ENCODE measurements at places on chromosomes 6 and 20.

GRCh38 chr6:104566411-104566810, 293.3 kb downstream of the HACE1 start:
- peak; percentile 29 for DNase-seq

- DNase-seq: no peak
Observed at GRCh38 chr6:108764580-108764950, 83.7 kb upstream of the ARMC2 start.

DNA sequence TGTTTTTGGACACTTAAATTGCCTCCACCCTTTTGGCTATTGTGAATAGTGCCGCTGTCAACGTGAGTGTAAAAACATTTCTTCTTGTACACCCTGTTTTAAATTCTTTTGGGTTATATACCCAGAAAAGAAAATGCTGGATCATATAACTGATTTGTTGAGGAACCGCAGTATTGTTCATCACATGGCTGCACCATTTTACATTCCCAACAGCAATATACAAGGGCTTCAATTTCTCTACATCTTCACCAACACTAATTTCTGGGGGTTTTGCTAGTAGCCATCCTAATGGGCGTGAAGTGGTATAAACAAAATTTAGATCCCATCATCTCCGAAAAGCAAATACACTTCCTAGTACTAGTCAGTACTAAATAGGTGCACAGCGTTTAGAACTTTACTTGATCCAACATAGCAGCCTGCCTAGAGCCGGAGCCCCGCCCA, 579 bp upstream of the BPHL start:
- no peak for DNase-seq

DNA sequence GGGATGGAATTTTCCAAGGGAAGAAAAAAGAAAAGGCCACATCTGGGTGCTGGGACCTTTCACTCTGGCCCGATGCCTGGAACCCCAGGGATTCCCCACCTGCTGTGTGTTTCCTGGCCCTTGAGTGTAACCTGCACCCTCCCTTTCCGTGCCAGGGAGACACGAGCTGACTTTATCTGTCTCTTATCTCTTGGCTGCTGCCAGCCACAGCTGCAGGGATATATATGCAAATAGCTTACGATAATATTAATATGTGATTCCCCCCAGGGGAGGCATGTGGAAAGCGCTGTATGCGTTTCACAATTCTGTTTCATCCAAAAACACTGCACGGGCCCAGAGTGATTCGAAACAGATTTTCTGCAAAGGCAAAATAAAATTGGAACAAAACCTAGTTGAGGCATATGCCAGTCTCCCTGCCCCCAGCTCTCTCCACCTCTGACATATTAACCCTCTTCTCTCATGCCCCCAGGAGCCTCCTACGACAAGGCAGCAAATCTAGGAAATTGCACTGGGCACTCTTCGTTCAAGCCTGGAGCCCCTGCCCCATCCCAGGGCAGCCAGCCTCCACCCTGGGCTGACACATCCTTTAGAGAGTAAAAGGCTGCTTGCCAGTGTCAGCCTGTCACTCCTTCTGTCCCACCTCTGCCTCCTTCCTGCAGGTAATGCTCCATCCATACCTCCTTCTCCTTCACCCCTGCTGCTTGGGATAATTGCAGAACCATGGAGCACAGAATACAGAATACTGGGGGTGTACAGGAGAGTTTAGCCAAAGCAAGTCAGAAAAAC, 1.3 kb downstream of the RIPOR3 start:
- DNase-seq: peak; percentile 87

- peak; percentile 95 for DNase-seq
Observed at GRCh38 chr20:35171753-35172433, at the start of gene PROCR. PROCR (plus strand) TSS chr20:35172072; CDS start chr20:35172155, 83 bp downstream.

GRCh38 chr6:110408901-110409300, 6.5 kb downstream of the DDO start:
- no peak for DNase-seq

DNA sequence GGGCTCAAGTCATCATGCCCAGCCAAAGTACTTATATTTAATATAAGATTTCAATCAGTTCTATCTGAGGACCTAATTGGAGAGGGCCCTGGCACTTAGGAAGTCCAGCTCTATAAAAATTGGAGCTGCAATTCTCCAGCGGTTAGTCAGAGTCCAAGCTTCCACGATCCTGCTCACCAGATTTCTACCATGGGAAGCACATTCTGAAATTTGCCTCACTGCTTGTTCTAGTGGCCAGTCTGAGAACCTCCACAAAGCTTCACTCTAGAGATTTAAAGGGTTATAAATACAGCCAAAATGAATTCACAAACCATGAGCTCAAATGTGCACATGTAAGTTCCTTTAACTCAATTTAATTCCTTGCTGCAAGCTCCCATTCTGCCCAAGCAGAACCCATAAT, 33.5 kb downstream of the PNLDC1 start:
- DNase-seq: peak; percentile 22

- no peak for DNase-seq
Observed at GRCh38 chr6:41724586-41725501, 10.6 kb downstream of the TFEB start.

DNA sequence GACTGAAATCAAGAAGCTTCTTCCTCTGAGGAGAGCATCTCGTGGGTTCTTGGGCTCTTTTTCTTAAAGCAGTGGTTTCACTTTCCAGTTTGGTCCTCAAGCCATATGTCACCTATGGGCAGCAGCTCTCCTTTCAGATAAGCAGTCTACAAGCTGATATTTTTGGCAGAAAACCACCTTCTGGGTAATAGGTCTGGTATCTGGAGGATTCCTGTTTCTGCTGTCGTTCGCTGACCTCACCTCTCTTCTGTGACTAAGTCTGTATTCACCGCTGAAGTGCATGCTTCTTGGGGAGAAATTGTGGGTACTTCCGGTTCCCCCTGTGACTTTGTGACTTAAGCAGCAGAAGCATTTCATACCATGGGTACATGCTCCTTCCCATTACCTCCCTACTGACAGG, 193.6 kb downstream of the EDN1 start:
- peak; percentile 94 for DNase-seq
